ENCODE measurements at places on chromosomes 6 and 20. TPM values are rescaled to one million over a fixed set of nuclear protein-coding genes. Genes with fewer than 3 reads are reported as not detected.

The TRIM31 gene
- not detected for total RNA-seq

The TSBP1 gene
- not detected for total RNA-seq

The CST5 gene
- total RNA-seq, result not detected

DNA sequence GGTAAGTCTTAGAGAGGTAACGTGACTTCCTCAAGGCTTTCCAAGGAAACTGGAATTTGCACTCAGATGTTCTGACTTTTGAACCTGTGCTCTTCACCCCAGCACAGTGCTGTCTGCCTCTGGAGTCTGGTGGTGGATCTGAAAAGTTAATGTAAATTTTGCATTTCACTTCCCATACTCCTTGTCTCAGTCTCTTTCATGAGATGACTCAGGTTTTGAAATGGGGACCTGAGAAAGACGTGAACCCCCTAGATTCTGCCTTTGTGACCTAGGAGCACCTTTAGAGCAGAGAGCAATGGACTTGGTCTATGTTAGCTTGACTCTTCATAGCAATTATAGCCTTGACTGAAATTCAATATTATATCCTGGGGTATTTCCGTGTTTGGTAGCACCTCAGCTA is 223.0 kb downstream of the QKI start:
- DNase-seq, result no peak

DNA sequence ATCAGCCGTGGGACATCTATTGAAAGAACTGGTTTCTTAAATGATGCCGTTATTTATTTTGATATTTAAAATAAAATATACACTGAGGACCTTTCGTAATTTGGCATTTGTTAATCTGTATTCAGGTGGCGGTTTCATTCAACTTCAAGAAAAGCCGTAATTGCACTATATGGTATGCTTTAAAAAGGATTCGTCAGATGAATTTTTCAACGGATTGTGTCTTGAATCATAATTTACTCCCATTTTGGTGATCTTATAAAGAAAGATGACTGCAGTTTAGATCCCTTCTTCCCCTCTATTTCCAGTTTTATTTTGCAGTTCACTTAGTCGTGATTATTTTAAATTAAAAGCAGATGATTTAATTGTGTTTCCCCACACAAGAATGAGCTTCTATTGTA is 761 bp downstream of the KLHL32 start:
- no peak for DNase-seq

DNA sequence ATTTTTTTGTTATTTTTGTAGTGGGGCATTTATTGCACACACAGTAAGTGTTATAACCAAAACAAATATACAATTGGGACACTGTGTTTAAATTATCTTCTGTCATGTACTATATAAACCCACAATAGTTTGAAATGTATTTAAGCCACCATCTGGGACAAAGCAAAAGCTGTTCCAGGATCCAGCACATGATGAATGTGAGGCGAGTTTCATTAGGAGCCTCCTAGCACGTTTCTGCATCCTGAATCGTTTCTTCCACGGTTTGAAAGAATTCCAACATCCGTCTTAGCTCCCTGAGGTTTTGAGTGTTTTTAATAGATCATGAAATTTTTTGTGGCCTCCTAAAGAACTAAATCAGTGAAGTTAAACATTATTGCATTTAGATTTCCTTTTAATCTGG is 65.8 kb downstream of the EYA4 start:
- DNase-seq, result no peak

DNA sequence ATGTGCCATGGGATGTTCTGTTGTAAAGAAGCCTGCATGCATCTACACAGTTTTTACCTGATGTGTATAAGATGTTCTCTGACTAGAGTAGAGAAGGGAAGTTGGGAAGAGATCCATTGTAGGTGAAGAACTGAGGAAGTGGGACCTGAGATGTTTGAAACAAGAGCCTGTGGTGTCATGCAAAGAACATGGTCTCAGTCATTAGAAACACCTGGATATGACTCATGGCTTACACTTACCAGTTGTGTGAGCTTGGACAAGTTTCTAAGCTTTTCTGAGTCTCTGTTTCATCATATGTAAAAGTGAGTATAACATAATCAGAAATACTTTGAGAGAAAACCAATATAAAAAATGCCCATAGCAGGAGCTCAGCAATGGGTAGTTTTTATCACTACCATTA is 51.9 kb upstream of the SEC63 start:
- no peak for DNase-seq

DNA sequence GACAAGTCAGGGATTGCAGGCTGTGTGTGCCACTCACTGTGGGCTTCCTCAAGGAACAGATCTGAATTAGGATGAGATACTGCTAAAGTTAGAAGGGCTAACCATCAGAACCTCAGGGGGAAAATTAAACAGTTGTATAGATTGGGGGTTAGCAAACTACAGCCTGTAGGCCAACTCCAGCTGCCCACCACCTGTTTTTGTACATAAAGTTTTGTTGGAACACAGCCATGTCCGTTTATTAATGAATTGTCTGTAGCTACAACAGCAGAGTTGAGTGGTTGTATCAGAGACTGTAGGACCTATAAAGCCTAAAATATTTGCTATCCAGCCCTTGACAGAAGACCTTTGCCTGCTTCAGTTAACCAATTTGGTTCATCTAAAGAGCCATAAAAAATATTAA is 127.2 kb upstream of the ECI2 start:
- DNase-seq, result no peak
